ENCODE measurements at places on chromosomes 1 and 21.

DNA sequence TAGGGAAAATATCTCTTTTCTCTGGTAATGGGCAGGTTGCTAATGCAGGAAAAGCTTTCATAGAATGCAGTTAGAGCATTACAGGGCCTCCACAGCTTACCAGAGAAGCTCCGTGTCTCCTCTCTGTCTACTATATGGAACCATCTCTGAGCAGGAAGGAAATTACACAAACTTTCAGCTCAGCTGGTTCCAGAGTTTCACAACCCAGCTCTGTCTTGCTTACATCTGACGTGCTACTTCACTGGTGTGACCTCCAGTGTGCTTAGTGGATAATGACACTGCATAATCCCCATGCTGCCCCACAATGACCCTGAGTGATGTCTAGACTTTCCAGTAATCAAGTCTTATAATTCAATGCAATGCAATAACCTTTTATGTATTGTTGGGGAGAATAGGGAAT lies 4.3 kb upstream of the FGGY start:
- DNase-seq = no peak

GRCh38 chr1:149884433-149885338 lies 14.7 kb upstream of the BOLA1 start:
- peak; percentile 84 for DNase-seq

- DNase-seq = no peak
Observed at GRCh38 chr1:63780565-63780964, 6.7 kb downstream of the ROR1 start.

DNA sequence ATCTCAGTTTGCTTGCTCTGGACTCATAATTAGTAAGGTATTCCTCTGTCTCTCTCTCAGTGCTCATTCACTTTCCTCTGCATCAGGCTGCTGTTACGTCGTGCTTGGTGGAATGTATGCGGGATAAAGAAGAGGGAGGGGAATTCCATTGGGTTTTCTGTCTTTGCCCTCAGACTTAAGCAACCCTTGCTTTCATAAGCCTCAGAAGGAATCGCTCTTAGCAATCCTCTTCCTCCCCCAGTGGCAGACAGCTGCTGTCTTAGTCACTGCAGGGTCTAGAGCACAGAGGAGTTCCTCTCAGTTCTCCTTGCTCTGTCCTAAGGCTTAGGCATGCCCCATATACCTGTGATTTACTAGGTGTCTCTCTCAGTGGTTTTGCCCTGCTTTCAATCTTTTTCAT lies 19.1 kb upstream of the NTMT2 start:
- DNase-seq = no peak

GRCh38 chr1:194774535-194774934 lies 1588.1 kb upstream of the B3GALT2 start:
- DNase-seq = peak; percentile 25

GRCh38 chr1:17890056-17890814 lies 135.1 kb downstream of the ACTL8 start:
- DNase-seq = no peak

- peak; percentile 68 for DNase-seq
Observed at GRCh38 chr1:12052008-12052573, 11.0 kb upstream of the TNFRSF8 start.

GRCh38 chr21:31730712-31731055 lies 1.2 kb downstream of the SCAF4 start:
- DNase-seq = peak; percentile 48

GRCh38 chr1:30061292-30062220 lies 661.8 kb downstream of the MATN1 start:
- no peak for DNase-seq

DNA sequence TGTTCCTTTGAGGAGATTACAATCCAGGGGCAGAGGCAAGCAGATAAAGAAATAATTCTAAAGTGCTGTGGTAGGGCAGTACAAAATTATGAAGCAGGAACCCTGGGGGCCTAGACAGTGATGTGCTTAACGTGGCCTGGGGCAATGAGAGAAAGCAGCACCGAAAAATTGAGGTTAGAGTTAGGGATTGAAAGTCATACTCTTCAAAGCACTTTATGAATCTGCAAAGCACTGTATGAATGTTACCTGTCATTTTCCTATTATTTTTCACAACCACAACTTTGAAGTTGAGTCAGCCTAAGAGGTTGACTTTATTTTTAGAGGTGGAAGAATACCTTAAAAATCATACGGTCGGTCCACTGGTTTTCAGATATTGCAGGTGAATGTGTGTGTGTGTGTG lies 183.4 kb upstream of the NFIA start:
- no peak for DNase-seq

DNA sequence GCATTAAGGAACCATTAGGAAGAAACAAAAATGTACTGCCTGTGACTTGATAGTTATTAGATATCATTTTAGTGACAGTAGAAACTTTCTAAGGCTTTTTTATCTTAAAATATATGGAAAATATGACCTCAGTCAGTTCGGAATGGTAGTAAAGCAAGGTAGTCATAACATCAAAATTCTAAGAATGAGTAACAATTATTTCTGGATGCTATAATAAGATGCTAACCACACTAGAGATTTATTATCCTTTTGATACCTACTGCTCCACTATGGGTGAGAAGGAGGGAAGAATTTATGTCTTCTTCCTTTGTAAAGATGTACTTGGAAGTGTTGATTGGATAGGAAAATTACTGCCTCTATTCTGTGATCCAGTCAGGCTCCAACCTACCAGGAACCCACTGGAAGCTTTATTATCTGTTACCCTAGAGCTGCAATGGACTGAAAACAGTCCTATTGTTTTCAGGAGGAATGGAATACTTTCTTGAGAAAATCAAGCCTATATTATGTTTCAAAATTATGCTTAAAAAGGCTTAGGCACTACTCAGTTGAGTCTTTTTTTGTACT lies 8.8 kb downstream of the FMN2 start:
- no peak for DNase-seq

GRCh38 chr1:193115629-193116227 lies 6.1 kb upstream of the CDC73 start:
- peak; percentile 87 for DNase-seq

GRCh38 chr21:38561205-38561604 lies 62.9 kb upstream of the ERG start:
- DNase-seq = peak; percentile 54

DNA sequence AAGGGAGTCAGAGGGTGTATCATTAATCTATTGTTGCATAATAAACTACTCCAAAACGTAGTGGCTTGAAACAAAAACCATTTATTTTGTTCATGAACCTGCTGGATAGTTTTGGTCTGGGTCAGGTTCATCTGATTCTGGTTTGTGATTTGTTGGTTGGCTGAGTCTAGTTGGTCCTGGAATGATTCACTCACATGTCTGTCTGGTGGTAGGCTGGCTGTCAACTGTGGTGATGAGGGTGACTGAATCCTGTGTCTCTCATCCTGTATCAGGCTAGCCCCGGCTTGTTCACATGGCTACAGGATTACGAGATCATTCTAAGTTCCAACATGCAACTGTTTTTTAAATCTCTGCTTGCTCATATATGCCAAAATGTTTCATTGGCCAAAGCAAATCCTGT lies 22.5 kb upstream of the SIKE1 start:
- DNase-seq = no peak

GRCh38 chr1:67767103-67767782 lies 66.0 kb downstream of the GNG12 start:
- DNase-seq = peak; percentile 11

DNA sequence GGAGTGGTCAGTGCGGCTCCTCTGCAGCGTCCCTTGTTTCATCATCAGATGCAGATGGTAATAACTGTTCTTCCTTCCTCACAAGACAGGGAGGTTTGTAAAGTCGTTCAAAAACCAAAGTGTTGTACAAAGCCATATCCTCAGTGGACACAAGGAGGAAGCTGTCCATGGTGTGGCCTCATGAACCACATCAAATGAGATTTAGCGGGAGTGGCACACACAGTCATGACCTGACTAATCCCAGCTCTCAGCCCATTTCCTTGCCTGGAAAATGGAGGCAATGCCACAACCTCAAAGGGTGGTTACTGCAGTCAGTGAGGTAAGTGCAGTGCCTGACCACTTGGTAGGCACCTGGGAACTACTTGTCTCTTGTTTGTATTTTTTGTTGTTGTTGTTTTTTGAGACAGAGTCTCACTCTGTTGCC lies 13.4 kb downstream of the ENTREP3 start:
- DNase-seq = no peak

All from DMS53 (cell line).